HuH-7 (cell line): ENCODE measurements at places on chromosomes 6 and 20.

GRCh38 chr6:4956625-4957024, 47.2 kb downstream of the RPP40 start:
- DNase-seq = no peak

DNA sequence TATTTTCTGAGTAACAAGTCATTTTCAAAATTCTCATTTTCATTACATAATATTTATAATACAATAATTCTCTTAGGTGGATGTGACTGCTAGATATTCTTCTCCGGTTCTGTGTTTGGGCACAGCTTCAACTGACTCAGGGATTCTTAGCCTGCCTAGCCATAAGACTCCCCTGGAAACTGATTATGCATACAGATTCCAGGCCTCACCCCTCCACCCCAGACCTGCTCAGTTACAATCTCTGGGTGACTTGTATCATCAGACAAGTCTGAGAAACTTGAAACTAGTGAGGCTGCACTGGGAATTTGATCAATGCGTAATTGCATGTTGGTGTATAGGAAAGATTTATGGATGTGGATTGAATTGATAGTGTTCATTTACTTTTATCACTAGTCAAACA, 25.4 kb downstream of the FLRT3 start:
- DNase-seq = no peak

GRCh38 chr20:43725666-43726065, 1.1 kb downstream of the GTSF1L start:
- DNase-seq = no peak

DNA sequence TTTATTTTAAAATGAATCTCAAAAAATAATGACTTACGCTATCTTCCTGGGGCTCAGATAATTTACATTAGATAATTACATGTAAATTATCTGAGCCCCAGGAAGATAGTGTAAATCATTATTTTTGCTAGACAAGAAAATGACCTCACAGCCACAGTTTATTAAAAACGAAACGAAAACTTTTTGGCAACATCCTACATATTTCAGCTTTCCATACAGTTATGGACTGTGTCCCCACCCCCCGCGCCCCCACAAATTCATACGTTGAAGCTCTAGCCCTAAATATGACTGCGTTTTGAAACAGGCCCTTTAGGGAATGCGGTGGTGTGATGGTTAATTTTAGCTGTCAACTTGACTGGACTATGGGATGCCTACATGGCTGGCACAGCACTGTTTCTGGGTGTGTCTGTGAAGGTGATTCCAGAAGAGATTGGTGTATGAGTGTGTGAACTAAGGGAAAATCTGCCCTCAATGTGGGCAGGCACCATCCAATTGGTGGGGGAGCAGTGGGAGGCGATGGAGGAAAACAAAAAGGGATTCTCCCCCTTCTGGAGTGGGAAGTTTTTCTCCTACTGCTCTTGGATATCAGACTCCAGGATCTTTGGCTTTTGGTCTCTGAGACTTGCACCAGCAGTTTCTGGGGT, 52.6 kb downstream of the TRPC4AP start:
- DNase-seq = no peak

- DNase-seq = no peak
These were observed 154.1 kb upstream of the BMP2 start for GRCh38 chr20:6613280-6613861.

- DNase-seq = no peak
These were observed 486.3 kb upstream of the MARCKS start for GRCh38 chr6:113370508-113371502.

GRCh38 chr6:63245420-63245819, 34.2 kb downstream of the FKBP1C start:
- peak; percentile 37 for DNase-seq

- DNase-seq = no peak
These were observed 113.6 kb downstream of the TNFRSF21 start for GRCh38 chr6:47196113-47196512.

GRCh38 chr6:147793871-147794643, 285.6 kb downstream of the SAMD5 start:
- no peak for DNase-seq

GRCh38 chr20:59561228-59561605, 43.1 kb upstream of the PHACTR3 start:
- DNase-seq = no peak

DNA sequence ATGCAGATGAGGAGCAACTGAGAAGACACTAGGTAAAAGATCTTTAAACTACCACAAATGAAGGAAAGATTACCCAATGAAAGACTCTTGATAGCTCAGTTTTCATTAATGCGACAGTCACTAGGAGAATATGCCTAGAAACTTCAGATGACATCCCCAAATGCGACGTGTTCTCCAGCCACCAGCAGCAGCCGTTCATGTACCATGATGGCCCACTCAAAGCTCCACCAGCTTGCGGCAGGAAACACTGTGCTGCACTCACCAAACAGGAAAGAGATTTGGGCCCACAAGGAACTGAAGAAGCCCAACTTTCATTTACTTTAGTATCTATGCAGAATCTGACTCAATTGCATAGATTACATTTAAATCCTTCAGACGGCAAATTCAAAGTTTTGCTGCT, 7.5 kb downstream of the DIDO1 start:
- DNase-seq = no peak

- no peak for DNase-seq
These were observed 654 bp downstream of the TMEM14C start for GRCh38 chr6:10723567-10723881.

GRCh38 chr6:143482593-143482992, 28.9 kb downstream of the FUCA2 start:
- no peak for DNase-seq

- DNase-seq = no peak
These were observed 39.8 kb downstream of the GMPR start for GRCh38 chr6:16278048-16278724.

DNA sequence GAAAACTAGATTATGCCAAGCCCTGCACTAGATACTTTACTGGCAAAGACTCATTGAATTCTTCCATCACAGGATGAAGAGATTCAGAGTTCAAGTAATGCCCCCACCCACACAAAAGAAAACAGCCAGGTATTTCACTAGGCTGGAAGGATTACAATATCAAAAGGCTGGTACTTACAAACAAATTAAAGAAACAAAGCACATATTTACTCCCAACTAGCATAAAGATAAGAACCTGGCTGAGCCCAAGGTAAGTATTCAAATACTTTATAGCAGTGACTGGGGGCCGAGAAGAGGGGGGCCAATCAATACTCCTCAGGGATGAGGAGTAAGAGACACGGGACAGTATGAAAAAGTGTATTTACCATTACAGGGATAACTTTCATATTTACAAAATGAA, 3.7 kb downstream of the ACOT8 start:
- DNase-seq = no peak

DNA sequence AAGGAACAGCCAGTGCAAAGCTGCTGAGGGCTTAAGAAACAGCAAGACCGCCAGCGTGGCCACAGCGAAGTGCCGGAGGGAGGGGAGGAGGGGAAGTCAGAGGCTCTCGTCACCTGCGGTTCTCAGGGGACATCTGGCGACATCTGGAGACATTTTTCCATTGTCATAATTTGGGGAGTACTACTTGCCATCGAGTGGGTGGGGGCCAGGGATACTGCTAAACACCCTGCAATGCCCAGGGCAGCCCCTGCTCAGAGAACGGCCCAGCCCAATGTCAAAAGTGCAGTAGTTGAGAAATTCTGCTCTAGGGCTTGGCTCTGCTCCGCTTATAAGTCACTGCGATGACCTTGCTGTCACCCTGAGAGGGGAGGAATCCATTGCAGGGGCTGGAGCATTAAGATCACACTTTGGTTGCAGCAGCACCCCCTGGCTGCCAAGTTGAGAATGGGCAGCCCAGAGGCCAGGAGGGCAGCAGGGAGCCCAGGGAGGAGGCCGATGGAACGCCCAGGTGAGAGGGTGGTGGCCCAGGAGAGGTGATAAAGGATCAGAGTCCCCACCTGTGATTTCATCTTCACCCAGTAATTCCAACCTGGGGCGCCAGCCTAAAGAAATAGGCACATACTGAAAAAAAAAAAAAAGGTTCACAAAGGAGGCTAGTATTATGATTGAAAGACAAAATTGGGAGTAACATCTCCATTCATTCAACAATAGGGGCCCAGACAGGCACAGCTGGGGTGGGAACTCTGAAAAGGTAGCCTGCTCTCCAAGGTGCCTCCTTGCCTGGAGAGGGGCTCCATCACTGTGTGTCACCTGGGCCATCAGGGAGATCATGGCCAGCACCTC, 218.2 kb downstream of the BMP7 start:
- DNase-seq = peak; percentile 30

- DNase-seq = no peak
These were observed 226.6 kb downstream of the COL12A1 start for GRCh38 chr6:74979065-74979766.

GRCh38 chr20:35306931-35307517, 14.8 kb upstream of the FAM83C start:
- peak; percentile 94 for DNase-seq

- peak; percentile 51 for DNase-seq
These were observed 43.1 kb upstream of the NEDD9 start for GRCh38 chr6:11275598-11275997.

DNA sequence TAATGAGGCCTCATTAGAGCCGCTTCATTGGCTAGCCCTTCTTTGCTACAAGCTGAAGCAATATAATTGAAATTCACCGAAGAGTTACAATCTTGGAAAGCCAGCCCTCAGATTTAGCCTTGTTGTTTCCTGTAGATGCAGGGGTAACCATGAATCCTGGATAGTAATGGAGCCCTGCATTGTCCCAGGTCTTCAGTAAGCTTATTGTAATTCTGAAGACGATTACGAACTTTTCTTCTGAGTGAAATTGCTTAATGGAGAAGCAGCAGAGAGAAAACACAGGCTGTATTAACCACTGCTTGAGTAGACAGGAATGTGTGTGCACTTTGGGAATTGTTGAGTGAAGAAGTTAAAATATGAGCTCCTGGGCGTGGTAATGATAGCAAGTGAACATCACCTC, 26.3 kb upstream of the NAA20 start:
- no peak for DNase-seq

- no peak for DNase-seq
These were observed 18.0 kb downstream of the FOXO3 start for GRCh38 chr6:108578595-108579327.

- DNase-seq = peak; percentile 27
These were observed 942 bp downstream of the ACAT2 start for GRCh38 chr6:159762681-159763293.

- peak; percentile 52 for DNase-seq
These were observed 12.6 kb downstream of the KCNK17 start for GRCh38 chr6:39301606-39302005.

DNA sequence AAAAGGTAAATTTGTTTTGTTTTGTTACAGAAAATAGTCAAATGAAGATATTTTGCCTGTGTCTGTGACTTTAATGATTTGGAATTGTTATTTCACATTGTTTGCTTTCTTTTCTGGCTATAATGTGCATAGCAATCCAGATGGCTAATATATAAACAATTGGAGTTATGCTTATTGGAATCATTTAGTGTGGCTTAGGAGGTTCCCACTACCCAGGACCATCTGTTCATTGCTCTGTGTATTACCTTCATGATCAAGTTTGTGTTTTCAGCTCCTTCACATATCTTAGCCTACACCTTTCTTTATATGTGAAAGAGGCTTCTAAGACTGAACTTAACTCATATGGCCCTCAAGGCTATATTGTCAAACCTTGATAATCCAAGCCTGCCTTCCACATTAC, 232.9 kb downstream of the BCKDHB start:
- DNase-seq = no peak

- no peak for DNase-seq
These were observed 123.1 kb upstream of the CARMIL1 start for GRCh38 chr6:25156123-25156522.

- DNase-seq = no peak
These were observed 15.6 kb upstream of the SYNDIG1 start for GRCh38 chr20:24453869-24454268.

DNA sequence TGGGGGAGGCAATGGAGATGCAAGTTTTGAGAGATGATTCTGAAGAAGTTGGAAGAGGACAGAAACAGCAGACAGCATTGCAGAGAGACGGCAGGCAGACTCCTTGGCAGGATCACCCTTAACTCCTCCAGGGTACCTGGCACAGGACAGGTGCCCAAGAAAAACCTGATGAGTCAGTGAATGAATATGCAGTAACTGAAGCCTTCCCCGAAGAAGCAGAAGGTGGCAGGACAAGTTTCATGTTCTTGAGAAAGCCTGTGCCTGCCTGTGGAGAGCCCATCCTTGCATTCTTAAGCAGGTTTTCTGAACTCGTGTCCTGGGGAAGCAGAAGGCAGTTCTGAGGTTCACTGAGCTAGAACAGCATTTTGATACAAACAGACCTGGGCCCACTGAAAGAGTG, 79.6 kb upstream of the SASH1 start:
- DNase-seq = no peak

GRCh38 chr20:38238829-38239228, 21.7 kb downstream of the KIAA1755 start:
- no peak for DNase-seq

DNA sequence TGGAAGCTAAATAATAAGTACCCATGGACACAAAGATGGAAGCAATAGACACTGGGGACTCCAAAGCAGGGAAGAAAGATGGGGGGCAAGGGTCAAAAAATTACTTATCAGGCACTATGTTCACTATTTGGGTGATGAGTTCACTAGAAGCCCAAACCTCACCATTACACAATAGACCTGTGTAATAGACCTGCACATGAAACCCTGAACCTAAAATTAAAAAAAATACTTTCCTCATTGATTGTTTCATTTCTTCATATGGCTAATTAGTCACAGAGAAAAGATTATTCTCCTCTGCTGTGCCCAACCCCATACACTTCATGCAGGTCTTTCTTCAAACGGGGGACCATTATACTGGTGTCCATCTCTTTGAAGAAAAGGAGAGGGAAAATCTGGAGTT, 213.0 kb upstream of the DTNBP1 start:
- DNase-seq = no peak

DNA sequence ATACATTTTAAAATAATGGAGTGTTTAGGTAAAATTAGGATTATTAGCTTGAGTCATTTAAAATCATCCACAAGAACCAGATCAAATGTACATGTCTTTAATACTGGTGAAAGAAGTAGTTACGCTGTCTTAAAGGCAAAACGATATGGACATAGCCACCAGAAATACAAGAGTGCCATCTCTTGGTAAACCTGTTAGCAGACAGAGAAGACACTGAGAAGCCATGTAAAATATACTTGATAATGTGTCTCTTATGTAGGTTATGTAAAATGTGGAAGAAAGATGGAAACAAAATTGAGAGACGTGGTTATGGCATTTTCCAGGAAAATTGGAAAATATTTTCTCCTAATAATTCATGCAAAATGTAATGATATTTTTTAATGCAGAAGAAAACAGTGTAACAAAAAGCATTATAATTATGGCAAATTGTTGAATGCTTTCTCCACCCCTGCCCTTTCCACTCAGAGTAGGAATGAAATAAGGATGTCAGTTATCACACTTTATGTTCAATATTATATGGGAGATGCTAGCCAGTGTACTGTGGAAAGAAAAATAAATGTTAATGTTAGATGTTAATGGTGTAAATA, 12.2 kb upstream of the SLC17A2 start:
- no peak for DNase-seq

DNA sequence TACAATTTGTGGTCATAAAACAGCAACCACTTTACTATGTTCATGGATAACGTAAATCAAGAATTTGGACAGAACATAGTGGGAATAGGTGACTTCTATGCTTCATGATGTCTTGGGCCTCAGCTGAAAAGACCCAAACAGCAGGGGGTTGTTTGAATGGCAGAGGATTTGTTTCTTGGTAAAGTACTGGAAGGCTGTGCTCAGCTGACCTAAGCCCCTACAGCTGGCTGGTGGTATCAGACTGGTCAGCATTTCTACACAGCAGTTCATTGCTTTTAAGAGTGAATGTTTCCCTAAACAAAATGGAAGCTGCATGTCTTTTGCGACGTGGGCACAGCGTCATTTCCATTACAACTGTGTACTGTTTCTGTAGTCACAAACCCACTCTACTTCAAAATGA, 148.5 kb upstream of the DEFB112 start:
- no peak for DNase-seq

- no peak for DNase-seq
These were observed 10.9 kb downstream of the MOCS1 start for GRCh38 chr6:39923394-39923793.
